ENCODE measurements at places on chromosomes 2 and 18. TPM values are rescaled to one million over a fixed set of nuclear protein-coding genes. Genes with fewer than 3 reads are reported as not detected.

- peak; percentile 17 for DNase-seq
These were observed 101.9 kb downstream of the NOL4 start for GRCh38 chr18:34122724-34123334.

GRCh38 chr2:30611583-30611982, 164.5 kb downstream of the LCLAT1 start:
- DNase-seq: peak; percentile 23

DNA sequence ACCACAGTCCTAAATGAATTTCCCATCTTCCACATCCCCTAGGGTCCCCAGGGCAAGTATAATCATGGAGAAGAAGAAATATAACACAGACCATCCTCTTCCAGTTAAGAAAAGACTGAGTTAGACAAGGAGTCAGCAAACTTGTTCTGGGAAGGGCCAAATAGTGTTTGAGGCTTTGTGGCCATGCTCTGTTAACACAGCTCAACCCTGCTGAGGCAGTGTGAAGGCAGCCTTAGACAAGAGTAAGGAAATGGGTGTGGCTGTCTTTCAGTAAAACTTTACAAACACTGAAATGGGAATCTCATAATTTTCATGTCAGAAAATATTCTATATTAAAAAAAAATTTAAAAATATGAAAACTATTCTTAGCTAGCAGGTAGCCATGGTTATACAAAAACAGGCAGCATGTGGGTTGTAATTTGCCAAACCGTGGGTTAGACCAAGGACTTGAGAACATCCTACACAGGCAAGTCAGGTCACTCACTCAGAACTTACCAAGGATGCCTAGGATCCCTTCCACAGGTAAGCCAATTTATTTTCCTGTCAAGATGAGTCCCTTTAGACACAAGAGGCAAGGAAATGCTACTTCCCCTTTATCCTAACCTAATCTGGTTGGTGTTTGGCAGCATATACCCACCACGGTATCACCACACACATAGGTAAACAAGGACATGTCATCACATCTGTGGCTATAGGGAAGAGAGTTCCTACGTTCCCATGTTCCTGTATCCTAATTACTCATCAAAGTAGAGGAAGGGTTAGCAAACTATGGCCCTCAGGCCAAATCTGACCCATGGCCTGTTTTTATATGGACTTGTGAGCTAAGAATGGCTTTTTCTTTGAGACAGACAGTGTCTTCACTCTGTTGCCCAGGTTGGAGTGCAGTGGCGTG, 31.9 kb downstream of the C2orf74 start:
- DNase-seq: no peak

DNA sequence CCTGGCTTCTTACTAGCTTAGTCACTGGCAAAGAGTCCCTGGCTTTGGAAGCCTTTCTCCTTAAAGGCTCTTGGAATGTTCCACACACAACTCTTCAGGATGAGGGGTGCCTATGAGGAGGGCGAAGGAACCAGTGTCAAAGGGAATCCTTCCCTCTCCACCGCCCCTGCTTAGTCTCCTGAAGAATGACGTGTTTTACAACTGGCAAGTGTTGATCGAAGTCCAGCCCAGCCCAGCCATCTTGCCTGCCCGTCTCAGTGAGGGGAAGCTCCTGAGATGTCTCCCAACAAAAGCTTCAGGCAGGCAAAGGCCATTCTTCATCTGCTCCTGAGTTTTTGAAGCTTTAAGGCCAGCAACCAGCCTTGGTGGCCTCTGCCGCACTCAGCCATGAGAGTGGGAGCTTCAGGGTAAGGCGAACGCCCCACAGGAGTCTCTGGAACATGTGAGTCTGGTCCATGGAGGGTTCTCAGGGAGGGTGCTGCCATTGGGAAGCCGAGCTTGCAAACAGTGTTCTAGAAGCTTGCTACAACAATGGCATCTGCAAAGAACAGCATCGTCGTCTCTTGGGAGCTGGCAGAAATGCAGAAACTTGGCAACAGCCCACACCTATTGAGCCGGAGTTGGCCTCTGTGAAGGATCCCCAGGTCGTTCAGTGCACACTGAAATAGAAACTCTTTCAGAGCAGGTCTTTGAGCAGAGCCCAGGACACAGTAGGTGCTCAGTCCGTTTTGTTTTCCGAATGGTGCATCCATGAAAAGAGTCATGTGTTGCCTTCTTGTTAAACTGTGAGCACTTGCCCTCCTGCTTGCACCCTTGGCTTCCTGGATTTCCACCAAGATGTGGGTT, 220.7 kb downstream of the SEPTIN10 start:
- DNase-seq: peak; percentile 61

GRCh38 chr2:173132531-173132930, 56.9 kb downstream of the MAP3K20 start:
- no peak for DNase-seq

GRCh38 chr18:42706618-42707017, 408.9 kb downstream of the RIT2 start:
- no peak for DNase-seq

GRCh38 chr18:25739376-25739775, 351.0 kb downstream of the SS18 start:
- DNase-seq: no peak

- DNase-seq: peak; percentile 73
These were observed 290.8 kb downstream of the CCDC85A start for GRCh38 chr2:56474412-56475158.

- DNase-seq: no peak
These were observed 64.9 kb downstream of the LNPK start for GRCh38 chr2:175937216-175937615.

DNA sequence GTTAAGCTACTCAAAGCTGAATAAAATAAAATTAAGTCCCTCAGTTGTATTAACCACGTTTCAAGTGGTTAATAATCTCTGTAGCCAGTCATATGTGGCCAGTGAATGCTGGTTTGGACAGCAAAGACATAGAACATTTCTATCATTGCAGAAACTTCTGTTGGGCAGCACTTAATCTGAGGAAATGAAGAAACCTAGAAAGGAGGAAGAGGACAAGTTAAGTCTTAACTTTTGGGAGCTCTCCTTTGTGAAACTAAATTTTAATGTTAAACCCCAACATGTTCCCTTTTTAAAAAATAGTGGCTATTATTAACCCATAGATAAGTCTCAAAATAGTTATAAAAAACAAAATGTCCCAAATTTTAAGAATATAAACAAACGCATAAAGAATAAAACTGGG, 421.3 kb downstream of the ARHGAP15 start:
- no peak for DNase-seq

The GALNT13 gene
- polyA plus RNA-seq: 1.6 TPM

The MEIS1 gene
- polyA plus RNA-seq: 34.3 TPM

The AFF3 gene
- 4.8 TPM for polyA plus RNA-seq

The RAB6C gene
- polyA plus RNA-seq: 0.21 TPM

The TUBA3E gene
- 0.09 TPM for polyA plus RNA-seq

The ZBTB7C gene
- 1.7 TPM for polyA plus RNA-seq

The FIGLA gene
- not detected for polyA plus RNA-seq

Measured in large intestine (tissue), 12 donors.